Mesenchymal stem cell (in vitro differentiated cells and primary cell): ENCODE measurements at places on chromosomes 4 and X.

DNA sequence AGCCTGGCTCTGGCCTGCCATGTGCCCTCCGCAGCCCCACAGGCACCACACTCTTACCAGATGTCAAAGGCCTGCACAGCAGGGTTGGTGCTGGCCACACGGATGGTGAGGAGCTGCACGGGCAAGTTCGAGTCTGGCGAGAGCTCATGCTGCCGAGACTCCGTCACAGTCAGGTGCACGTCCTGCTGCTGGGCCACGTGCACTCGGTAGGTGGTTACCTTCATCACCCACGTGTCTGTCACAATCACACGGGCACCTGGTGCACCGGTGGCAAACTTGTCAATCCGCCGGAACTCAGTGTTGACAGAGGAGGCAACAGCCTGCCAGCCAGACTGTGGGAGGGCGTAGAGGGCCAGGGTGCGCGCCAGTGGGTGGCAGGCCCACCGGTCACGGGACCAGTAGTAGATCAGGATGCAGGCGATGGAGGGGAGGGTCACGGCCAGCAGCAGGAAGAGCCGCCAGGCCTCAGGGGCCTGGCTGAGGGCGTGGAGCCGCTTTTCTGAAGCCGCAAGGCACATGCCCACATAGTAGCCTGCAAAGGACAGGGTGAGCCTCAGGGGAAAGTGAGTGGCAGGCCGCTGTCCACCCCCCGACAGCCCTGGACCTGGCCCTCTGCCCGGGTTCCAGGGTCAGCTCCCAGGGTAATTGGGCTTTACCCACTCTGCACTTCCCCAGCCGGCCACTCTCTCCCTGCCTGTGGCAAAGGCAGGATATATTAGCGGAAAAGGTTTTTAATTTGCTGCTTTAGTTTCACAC lies 2.9 kb downstream of the TMEM129 start:
- no peak for DNase-seq

DNA sequence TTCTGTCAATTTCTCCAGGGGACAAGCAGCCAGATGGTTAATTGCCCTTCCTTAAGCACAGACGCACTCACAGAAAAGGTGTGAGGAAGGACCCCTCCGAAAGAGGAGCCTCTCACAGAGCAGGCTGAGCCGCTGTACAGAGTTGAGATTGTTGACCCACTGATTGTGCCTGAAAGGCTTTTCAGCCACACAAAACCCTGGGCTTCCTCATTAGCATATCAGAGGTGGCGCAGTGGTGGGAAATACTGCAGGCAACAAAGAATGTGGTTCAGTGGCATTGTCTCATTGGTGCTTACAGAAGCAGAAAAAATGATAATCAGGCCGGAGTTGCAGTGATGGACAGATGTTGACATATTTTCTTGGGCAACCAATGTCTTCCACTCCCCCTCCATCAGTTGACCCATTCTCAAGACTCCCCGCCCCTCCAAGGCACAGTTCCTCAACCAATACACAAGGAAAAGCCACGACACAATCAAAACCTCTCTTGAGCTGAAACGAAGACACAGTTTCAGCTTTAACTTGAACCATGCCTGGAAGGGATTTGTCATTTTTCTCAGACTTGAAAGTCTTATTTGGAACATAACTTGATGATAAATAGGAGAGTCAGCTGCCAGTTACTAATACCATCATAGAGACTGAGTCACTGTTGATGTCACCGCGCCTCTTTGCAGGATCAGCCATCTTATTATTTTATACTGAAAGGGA lies 53.1 kb downstream of the ATXN3L start:
- DNase-seq = no peak

- no peak for DNase-seq
Observed at GRCh38 chrX:147902270-147902669, 9.4 kb upstream of the FMR1 start.

- DNase-seq = peak; percentile 75
Observed at GRCh38 chr4:15457406-15458201, 12.1 kb upstream of the CC2D2A start.

DNA sequence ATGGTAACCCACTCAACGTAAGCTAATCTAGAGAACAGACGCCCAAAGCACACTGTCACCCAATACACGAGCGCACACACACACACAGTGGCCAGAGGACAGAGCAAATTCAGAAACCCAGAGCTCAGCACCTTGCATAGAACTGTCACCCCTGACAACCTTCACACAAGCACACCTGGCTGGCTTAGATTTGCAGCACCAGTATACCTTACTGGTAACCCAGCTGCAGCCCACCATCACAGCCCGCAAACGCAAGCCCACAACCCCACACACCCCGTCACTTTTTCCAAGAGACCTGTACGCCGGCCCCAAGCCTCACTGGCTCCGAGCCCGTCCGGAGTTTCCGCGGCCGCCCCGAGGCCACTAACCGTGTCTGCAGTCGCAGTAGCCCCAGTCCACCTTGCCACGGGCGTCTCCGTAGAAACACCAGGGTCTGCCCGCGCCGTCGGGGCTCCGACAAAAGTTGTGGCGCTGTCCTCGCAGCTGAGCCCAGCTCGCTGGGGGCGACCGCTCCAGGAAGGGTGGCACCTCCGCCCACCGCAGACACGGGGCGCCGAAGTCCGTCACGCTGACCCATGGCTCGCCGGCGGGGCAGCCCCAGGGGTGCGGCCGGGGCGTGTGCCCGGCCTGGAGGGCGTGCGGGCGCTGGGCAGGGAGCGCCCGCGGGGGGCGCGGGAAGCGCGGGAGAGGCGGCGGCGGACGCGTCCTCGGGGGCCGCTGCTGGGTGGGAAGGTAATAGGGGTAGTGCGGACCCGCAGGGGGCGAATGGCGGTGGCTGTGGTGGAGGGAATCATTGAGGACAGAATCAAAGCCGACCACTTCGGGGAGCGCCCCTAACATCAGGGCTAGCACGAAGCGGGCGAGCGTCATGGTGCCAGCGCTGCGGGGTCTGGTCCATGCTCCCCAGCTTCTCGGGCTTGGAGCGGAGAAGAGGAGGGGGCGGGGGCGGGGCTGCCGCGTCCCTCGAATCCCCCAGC lies 664 bp downstream of the PRSS12 start:
- peak; percentile 47 for DNase-seq

DNA sequence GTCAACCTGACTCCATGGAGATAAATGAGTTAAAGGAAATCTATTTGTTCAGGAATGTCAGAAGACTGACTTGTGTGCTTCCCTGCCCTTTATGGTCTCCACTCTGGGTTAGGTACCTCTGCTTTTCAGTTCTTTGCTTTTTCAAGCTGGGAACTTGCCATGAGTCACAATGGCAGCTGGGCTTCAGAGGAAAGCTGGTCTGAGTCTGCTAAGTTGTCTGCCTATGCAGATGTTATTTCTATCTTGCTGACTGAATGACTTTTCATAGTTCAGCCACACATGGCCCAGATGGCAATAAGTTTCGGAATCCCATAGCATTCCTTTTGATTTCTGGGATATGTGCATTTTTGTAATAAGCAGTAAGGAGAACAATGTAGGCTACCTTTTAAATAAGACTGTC lies 337.9 kb upstream of the FGF13 start:
- DNase-seq = no peak

GRCh38 chr4:169340834-169341233 lies 70.1 kb upstream of the SH3RF1 start:
- DNase-seq = no peak

- peak; percentile 26 for DNase-seq
Observed at GRCh38 chrX:104315555-104315954, 60.8 kb upstream of the ESX1 start.

GRCh38 chrX:82134378-82134777 lies 932.5 kb downstream of the SH3BGRL start:
- DNase-seq = no peak

- DNase-seq = no peak
Observed at GRCh38 chrX:10160211-10160610, 3.4 kb downstream of the CLCN4 start.

DNA sequence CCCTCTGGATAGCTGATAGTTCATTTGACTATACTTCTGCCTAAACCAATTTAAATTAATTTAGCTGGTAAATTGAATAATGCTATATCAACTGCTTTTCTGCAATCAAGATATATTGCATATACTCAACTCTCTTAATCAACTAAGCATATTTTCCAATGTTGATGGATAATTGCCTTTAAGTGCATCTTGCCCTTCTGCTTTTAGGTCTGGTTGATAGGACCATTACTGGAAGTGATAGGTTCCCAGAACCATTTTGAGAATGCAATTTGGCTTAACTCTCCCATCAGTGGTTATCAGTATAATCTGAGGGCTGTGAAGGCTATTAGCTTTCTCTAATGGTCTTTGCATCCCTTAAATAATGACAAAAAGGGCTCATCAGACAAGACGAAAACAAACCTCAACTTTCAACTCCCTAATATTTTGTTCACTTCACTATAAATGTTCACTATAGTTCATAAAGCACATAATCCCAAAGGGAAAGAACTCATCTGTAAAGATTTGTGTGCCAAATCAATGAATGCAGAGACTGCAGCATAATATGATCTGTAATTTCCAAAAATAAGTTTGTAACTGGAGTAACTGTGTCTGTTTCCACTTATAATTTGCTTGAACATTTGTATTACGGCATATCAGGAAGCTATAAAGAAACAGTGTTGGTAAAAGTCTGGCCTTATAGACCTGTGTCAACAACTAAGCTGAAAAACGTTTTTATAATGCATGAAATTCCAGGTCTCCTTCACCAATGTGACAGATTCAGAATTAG lies 273.6 kb downstream of the FBXO8 start:
- DNase-seq = no peak

DNA sequence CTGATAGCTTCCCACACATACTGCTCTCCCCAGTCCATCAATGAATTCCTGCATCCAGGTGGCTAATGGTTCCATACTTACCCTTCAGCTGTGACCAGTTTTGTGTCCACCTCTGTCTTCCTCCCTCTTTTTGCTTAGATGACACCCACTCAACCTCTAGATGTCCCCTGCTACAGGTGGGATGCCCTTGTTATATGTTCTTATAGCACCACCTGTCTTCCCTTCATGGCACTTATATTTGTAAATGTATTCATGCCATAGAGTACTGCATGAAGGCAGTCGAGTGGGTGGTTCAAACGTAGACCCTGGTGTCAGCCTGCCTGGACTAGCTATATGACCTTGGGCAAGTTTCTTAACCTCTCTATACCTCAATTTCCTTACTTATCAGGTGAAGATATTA lies 6.5 kb upstream of the USP46 start:
- no peak for DNase-seq
